Thoracic aorta (tissue), 2 donors: ENCODE measurements at places on chromosomes 16 and 17. TPM values are rescaled to one million over a fixed set of nuclear protein-coding genes. Genes with fewer than 3 reads are reported as not detected.

DNA sequence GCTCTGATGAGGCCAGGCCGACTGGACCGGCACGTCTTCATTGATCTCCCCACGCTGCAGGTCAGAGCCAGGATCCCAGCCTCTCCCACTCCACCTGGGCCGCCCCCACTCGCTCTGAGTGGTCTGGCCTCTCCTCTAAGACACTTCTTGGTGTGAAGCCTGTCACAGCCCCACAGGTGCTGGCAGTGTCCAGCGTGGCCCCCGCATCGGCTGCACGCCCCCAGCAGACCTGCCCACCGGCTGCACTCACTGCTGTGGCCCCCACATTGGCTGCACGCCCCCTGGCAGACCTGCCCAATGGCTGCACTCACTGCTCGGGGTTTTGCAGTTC is 15.8 kb upstream of the RPL13 start:
- no peak for DNase-seq

Gene KRTAP3-2
- total RNA-seq = not detected

DNA sequence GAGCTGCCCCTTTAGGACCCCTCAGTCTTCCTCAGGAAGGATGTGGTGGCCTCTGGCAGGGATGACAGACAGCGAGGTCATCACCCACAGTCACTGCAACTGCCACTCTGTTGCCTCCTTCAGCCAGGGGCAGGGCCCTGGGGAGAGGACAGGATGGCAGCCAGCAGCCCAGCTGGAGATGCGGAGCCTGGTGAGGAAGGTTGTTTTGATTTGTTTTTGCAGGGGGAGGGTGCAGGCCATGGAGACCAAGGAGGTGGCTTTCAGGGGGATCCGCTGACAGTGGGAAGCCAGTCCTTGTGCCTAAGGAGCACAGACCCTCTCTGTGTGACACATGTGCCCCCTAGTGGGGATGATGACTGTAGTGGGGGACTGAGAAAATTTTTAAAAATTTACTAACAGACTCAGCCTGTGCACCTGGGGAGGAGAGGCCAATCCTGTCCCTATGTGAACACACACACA is 7.4 kb downstream of the PRCD start:
- DNase-seq = no peak

- no peak for DNase-seq
These were observed 26.8 kb downstream of the TNFRSF13B start for GRCh38 chr17:16945136-16945482.

Gene PIK3R5
- 30.7 TPM for total RNA-seq

DNA sequence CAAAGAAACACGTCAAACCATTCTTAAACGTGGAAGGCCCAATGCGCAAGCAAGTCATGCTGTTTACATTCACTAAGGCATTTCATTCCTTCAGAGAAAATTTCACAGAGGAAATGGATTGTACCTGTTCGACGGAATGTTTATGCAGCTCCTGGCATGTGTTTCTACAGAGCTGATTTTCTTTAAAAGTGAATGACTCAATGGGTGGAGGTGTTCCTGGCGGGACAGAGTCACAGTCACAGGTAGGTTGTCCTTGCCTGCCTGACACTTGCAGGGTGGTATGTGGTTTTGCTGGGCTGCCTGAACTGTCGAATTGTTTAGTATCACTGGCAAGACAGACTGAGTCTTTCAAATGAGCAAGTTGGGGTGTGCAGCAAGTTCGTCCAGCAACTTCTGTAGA is 11.6 kb downstream of the PALB2 start:
- DNase-seq = no peak

Gene RAB34
- total RNA-seq = 381 TPM

DNA sequence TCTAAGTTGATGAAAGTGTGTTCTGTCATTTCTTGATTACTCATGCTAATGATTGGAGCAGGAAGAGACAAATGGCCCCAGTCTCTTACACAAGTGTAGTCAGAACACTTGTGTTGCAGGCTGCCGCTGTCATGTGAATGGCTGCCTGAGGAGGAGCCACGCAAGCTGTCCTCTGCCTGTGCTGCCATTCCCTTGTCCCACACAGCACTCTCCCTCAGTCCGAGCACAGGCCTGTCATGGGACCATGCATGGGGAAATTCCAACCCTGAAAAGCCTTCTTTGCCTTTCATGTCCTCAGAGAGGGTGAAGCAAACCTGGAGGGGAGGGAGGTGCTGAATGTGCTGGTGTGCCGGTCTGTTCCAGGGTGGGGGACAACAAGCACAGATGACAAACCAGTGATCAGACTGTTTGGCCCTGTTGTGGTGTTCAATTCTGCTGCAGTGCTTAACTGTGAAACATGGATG is 109.4 kb downstream of the MRTFB start:
- DNase-seq = no peak

Gene GPS1
- 43.2 TPM for total RNA-seq

Gene SEPTIN12
- total RNA-seq = not detected

Gene ABAT
- 9.3 TPM for total RNA-seq

GRCh38 chr16:88516601-88517061 is 53.6 kb upstream of the ZC3H18 start:
- no peak for DNase-seq

- no peak for DNase-seq
These were observed 4.3 kb downstream of the KRT37 start for GRCh38 chr17:41420134-41420533.

- DNase-seq = no peak
These were observed 14.7 kb upstream of the C16orf82 start for GRCh38 chr16:27052007-27052406.

DNA sequence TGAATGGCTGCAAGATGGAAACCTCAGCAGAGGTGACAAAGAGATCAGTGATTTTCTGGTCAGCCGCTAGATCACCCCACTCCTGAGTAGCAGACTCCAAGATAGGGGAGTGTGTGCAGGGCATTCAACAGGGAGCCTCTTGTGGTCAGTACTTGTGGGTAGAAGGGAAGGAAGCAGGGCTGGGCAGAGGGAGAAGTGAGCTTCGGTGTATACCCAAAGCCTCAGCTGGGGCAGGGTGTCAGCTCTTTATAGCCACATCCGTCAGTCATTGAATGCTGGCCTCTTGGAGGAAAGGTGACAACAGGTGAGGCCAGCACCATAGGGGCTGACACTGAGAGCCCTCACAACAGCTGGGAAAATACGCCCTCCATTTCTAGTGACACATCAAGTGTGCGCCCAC is 2.2 kb upstream of the SLC12A3 start:
- no peak for DNase-seq

DNA sequence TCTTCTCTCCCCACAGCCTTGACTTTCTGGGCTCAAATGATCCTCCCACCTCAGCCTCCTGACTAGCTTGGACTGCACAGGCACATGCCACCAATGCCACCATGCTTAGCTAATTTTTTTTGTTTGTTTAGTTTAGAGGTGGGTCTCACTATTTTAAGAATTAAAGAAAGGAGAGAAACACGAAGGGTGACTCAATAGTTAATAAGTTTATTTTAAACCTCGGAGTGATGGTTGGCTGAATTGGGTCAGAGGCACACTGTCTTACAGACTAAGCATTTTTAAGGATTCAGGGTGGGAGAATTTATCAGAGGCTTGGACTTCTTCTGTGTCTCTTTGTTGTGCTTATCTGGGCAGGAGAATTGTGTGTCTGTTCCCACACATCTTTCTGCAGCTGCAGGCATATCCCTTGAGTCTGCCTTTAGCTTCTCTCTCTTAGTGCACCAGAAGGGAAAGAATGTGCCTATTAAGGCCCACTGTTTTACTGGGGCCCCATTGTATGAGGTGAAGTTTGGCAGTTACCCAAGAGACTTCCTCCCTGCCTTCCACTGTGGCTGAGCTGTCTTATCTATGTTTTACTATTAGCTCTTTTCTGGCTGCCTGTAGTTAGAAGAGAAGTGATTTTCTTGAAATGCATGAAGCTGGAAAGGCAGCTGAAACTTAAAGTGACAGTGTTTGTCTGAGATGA is 2172.0 kb downstream of the TP53TG3F start:
- DNase-seq = no peak

Gene CSH2
- total RNA-seq = not detected

Gene RAP1GAP2
- total RNA-seq = 12.4 TPM

DNA sequence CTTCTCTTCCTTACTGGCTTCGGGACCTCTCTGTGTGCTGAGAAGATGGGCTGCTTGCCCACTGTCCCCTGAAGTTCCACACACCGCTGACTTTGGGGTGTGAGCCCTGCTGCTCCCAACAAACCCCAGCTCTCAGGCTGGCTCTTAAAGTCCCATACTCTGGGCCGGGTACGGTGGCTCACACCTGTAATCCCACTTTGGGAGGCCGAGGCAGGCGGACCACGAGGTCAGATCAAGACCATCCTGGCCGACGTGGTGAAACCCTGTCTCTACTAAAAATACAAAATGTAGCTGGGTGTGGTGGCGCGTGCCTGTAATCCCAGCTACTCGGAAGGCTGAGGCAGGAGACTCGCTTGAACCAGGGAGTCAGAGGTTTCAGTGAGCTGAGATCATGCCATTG is 17.2 kb downstream of the CD7 start:
- no peak for DNase-seq

- DNase-seq = no peak
These were observed 160.4 kb downstream of the WWOX start for GRCh38 chr16:78259873-78260272.

- DNase-seq = peak; percentile 83
These were observed 10.3 kb upstream of the TVP23A start for GRCh38 chr16:10828851-10829366.

Gene CES3
- total RNA-seq = 1.1 TPM

GRCh38 chr17:27496437-27496943 is 40.2 kb downstream of the KSR1 start:
- DNase-seq = no peak

GRCh38 chr16:82509691-82510430 is 116.9 kb upstream of the CDH13 start:
- DNase-seq = no peak

DNA sequence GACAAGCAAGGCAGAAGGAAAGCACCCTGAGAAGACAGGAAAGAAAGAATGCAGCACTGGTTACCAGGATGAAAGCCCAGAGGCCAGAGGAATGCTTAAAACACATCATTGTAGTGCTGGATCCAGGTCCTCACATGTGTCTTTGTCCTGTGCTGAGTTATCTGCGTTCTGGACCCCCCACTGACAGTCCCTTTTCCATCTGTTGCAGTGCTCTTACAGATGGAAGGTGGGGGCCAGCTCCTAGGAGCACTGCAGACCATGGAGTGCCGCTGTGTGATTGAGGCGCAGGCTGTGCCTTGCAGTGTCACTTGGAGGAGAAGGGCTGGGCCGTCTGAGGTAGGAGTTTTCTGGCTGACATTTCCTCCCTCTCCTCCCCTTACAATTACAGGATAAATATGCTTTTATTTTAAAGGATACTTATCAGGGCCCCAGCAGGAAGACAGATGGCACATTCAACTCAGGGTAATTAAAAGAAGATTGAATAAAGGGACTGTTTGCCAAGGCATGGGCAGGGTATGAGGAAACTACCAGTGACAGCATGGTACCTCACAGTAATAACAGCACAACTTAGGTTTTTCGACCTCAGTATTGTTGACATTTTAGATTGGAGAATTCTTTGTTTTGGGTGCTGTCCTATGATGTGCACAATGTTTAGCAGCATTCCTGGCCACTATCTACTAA is 3.0 kb downstream of the EME1 start:
- DNase-seq = no peak

- no peak for DNase-seq
These were observed 87.9 kb downstream of the OR1D5 start for GRCh38 chr17:2975469-2975958.
